Neural progenitor cell (in vitro differentiated cells): ENCODE measurements at places on chromosomes 12 and 14.

DNA sequence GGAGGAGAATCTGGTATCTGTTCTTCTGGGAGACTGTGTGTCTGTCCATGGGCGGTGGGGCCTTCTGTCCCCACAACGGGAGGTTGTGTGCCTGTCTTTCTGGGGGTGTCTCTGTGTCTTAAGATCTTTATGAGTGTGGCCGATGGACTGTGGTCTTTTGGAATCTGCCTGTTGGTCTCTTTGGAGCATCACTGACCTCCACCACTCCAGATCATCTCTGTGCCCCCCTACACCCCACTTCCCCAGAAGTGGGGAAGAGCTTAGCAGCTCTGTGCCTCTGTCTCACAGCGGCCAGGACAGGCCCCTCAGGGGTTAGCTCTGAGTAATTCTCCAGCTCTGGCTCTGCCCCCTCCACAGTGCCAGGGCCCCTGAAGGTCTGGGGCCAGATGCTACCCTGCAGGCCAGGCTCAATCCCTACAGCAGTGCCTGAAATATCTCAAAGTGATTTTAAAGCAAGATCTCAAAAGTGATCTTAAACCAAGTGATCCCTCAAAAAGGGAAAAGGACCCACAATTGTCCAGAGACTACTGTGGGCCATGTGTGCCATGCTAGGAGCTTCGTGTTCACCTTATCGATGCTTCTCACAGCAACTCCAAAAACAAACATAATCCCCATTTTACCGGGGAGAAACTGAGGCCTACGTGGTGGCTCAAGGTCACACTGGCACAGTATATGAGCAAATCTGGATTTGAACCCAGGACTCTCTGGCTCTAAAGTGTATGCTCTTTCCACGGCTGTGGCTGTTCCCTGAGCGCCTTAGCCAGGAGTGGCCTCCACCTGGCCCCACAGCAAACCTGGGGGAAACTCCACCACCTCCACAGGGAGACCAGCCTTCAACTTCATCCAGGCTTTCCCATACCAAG lies 26.0 kb upstream of the KRT78 start:
- no peak for DNase-seq

DNA sequence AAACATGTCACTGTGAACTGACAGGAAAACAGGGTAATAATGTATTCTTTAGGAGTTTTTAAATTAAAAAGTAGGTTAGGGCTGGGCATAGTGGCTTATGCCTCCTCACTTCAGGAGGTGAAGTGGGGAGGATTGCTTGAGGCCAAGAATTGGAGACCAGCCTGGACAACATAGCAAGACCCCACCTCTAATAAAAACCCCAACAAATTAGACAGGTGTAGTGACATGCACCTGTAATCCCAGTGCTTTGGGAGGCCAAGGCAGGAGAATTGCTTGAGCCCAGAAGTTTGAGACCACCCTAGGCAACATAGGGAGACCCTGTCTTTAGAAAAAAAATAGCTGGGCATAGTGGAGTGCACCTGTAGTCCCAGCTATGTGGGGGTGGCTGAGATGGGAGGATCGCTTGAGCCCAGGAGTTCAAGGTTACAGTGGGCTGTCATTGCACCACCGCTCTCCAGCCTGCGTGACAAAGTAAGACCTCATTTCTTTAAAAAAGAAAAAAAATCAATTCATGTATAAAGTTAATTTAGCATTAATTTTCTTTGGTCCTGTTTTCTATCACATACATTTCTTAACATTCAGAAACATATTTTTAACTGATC lies 20.4 kb downstream of the FBXO34 start:
- DNase-seq: no peak

- no peak for DNase-seq
Measured at GRCh38 chr14:97692084-97692483, 894.9 kb downstream of the VRK1 start.

DNA sequence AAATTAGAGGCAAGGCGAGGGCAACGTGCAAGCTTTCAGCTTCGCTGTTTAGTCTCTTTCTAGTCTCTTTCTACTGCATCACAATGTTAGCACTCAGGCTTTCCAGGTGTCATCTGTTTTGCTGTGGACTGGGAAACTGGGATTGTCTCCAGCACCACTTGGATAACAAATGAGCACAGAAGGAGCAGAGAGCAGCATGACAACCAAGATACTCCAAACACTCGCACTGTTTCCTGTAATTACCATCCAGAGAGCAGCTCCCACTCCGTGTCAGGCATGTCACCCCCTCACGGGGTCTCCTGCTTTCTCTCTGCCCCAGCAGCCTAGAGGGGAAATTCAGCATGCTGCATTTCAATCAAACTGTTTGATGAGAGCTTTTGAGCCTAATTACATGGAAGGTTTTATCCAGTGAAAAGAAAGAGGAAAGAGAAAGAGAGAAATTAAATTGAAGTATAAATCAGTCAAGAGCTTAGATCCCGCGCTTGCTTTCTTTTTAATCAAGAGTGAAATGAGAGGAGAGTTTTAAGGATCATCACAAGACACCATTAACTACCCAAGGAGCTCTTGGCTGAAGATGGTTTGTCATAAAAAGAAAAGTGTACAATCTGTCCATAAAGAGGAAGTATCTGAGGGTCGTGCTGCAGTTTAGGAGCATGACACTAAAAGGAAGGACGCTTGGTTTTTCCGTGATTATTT lies 917.7 kb downstream of the DIO2 start:
- DNase-seq: no peak

DNA sequence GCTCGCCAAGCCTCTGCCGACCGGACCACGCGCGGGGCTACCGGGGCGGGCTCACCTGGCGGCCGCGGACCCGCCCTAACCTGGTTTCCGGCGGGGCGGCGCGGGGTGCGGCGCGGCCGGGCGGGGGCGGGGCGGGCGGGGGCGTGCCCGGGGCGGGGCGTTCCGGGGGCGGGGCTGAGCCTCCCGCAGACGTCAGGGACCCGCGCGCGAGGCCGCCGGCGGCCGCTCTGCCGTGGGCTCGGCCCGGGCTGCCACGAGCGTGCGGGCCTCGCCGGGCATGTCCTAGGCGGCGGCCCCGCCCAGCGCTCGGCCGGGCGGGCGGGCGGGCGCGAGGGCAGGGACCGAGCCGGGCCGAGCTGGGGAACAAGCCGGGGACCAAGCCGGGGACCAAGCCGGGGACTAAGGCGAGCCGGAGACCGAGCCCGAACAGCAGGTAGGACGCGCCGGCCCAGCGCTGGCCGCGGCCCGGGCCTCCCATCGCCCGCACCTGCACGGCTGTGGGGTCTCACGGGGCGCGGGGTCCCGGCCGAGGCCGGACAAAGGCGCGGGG lies at the start of gene CEP170B:
TSS of gene CEP170B (plus strand) at position 188 of the 550 bp plus-strand sequence. CDS start 3,183 bp downstream, outside the sequence.
- DNase-seq: peak; percentile 65

- no peak for DNase-seq
Measured at GRCh38 chr14:65255029-65255545, 152.8 kb upstream of the MAX start.

- peak; percentile 57 for DNase-seq
Measured at GRCh38 chr12:100348657-100349454, 8.0 kb upstream of the SLC17A8 start.

DNA sequence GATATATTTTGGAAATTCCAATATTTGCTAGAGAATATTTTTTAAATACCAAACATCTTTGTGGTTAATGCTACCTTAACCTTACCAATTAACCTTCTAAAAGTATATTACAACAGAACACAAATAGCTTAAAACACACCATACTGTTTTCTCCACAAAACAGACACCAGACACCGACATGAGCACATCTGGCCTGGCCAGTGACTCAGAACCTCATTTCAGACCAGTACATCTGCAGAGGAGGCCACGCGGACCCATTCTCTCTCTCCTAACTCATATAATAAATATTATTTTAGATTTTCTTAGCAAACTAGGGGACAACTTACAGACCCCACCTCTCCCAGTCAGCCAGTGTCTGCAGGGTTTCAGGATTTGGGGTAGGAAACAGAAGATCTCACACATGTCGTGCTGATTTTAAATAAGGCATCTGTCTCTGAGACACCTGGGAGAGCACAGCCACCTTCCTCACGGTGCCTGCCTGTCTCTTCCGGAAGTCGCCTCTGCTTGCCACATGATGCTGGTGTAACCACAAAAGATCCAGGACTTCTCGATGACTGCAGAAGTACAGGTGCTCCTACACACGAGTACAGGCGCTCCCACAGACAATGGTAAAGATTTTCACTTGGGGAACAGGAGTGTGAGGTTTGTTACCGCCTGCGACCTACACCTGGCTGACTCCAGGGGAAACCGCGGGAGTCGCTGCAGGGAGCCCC lies 9.7 kb upstream of the ANKLE2 start:
- DNase-seq: no peak

DNA sequence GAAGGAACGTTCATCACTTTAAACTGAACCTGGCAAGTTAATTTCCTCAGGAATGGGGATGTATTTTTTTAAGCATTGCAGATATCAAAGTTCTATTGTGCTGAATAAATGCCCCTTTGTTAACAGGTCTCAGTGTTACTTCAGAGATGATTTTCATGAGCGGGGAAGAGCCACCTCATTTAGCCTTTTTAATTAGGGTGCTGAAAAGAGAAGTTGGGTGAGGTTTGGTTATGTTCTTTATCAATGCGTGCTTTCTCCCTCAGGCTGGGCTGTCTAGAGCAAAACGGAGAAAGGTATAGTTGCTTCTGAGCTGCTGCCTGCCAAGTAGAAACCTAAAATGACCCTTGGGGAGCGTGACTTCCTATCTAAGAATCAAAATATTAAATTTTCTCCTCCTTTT lies 8.0 kb upstream of the HIP1R start:
- no peak for DNase-seq

DNA sequence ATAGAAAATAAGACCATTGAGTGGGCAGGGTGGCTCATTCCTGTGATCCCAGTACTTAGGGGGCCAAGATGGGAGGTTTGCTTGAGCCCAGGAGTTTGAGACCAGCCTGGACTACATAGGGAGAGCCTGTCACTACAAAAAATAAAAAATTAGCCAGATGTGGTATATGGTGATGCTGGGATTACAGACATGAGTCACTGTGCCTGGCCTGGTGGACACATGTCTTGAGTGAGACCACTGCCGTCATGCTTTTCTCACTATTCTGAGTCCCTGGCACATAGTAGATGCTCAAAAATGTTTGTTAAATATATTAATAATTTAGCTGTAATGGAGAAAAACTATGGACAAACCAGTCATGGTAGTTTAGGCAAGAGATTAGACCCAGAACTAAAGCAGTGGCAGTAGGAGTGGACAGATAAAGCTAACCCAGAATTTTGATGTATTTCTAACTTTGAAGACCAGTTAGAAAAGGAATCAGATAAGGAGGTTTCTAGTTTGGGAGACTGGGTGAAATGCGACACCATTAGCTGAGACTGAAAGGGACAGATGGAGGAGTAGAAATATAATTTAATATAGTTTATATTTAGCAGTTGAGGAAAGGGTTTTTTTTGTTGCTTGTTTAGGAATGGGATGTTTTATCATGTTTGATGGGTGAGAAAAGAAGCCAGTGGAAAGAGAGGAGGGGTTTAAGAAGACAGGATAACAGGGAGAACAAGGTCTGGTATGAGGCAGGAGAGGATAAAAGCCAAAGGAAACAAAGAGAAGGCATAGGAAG lies 7.4 kb upstream of the PTGES3 start:
- no peak for DNase-seq

DNA sequence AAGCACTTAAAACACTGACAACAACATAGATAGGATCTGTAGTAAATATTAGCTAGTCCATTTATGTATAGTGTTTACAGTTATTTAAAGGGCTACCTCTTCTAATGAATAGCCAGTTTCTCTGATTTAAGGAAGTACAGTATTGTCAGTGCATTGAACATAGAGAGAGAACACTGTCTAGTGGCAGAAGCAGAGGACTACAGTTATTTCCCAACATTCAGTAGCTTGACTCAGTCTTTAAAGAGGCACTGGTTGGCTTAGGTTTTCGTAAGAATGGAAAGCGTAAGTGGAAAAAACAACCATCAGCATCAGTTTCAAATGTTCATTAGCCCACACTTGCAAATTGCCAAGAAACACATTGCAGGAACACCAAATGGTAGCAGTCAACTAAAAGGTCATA lies 125.0 kb upstream of the HMGA2 start:
- DNase-seq: no peak

GRCh38 chr12:77366616-77367015 lies 301.2 kb upstream of the E2F7 start:
- DNase-seq: no peak

DNA sequence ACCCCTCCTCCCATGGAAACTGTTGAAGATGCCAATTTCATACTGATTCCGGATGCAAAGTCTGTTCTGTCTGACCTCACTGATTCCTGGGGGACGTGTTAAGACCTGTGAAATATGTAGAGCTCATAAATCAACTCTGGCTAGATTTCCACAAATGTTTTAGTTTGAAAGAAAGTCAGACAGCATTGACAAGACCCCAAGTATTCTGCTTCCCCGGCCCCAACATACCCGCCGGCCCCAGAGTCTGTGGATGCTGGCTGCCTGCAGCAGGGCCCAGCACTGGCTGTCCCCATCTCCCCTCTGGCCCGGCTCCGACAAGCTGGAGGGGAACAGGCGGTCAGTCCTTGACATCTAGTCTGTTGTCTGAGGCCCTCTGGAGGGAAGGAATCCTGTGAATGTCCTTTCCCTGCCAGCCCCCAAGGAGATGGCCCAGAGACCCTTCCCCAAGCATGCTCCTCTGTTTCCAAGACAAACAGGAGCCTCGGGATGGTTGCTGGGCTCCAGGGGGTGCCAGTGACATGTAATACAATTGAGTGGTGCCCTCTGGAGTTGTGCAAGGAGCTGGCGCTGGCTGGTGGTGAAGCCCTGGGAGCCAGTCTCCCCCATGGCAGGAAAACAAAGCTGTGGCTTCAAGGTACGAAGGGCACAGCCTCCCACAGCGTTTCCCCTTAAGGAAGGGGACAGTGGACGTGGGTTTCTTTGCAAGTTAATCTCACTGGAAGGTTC lies 22.3 kb downstream of the FBLN5 start:
- no peak for DNase-seq

DNA sequence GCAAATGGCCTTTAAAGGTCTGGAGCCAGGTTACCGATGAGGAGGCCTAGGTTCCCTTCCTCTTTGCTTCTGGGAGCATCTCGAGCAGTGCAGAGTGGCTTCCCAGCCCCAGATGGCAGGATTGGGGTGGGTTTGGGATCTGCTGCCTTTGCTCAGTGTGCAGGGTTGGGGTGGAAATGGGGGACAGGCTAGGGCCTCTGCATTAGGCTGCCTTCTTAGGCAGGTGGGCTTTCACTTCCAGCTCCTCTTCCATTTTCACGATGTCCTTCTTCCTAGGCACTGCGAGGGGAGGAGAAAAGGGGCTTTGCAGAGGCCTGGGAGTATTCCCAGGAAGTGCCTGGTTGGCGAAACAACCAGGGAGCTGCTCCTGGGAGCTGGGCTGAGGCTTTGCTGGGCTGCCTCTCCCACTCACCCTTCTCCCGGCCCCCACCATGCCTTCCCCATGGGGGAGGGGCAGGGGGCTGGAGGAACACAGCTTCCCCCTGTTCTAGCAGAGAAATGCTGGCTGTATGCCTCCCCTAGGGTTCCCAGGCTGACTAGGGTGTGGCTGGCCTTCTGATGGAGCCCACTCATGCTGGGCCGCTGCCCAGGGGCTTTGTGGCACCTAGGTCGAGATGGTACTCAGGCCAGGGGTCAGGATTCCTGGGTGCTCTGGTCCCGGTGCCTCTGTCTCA lies 2.4 kb downstream of the NR4A1 start:
- DNase-seq: no peak
